G401 (cell line): ENCODE measurements at places on chromosomes 11 and 22. TPM values are rescaled to one million over a fixed set of nuclear protein-coding genes. Genes with fewer than 3 reads are reported as not detected.

- no peak for DNase-seq
Measured at GRCh38 chr22:49969751-49970527, 9.4 kb downstream of the PIM3 start.

DNA sequence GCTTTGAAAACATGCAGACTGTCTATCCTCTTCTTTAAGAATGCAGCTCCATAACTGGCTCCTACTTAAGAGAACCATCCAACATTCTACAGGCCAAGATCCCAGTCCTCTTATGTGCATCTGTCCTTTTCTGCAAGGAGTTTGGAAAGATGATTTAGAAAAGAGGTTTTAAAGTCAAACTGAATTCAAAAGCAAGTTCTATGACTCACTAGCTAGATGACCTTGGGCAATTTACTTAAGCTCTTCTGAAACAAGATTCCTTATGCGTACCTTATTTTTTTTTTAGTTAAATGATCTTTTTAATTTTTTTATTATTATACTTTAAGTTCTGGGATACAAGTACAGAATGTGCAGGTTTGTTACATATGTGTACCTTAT, 29.2 kb downstream of the GUCY1A2 start:
- DNase-seq: no peak

Gene ALDH3B1
- 1.2 and 2.1 TPM in 2 replicates for total RNA-seq

Gene RTN4RL2
- 2.9 TPM in 1 of 2 replicates, not detected in the other for total RNA-seq

Gene CBL
- total RNA-seq: 4.9 and 11.7 TPM in 2 replicates

Gene MTMR2
- 18.8 and 23.5 TPM in 2 replicates for total RNA-seq

Gene SERPING1
- total RNA-seq: 22.3 and 22.8 TPM in 2 replicates

Gene OR1S2
- total RNA-seq: not detected in 2 replicates

- no peak for DNase-seq
Measured at GRCh38 chr11:33893711-33894397, 2.0 kb upstream of the LMO2 start.

Gene C11orf86
- total RNA-seq: not detected in 2 replicates

- DNase-seq: no peak
Measured at GRCh38 chr22:38327805-38328204, 10.6 kb upstream of the CSNK1E start.

DNA sequence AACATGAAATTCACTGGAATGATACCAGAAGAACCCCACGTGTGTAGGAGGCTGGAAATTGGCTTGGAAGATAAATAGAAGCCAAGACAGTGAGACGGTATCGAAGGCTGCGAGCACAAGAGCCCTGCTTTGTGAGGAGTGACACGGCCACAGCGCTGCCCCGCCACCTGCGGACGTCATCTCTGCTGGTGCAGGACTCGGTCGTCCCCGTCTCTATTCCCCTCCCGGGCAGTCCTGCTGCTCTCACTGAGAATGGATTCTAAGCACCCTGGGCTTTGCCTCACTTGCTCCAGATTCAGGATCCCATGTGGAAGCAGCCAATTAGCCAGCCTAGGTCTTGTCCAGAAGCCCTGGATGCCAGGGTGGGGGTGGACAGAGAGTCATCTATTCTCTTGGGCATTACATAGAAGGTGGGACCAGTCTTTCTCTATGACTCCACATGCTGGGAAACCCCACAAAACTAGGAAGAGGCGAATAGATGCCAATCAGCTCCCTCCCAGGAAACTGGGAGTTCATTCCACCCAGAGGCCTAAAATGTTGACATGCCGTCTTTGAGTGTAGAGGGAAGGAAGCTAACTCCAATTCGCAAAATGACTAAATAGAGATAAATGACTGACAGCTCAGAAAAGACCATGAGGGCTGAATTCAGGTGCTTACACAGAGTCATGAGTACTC, 25.1 kb downstream of the APOL3 start:
- no peak for DNase-seq

GRCh38 chr11:32141745-32142546, 51.1 kb downstream of the RCN1 start:
- no peak for DNase-seq

- no peak for DNase-seq
Measured at GRCh38 chr11:70637949-70638583, 239.7 kb downstream of the CTTN start.

DNA sequence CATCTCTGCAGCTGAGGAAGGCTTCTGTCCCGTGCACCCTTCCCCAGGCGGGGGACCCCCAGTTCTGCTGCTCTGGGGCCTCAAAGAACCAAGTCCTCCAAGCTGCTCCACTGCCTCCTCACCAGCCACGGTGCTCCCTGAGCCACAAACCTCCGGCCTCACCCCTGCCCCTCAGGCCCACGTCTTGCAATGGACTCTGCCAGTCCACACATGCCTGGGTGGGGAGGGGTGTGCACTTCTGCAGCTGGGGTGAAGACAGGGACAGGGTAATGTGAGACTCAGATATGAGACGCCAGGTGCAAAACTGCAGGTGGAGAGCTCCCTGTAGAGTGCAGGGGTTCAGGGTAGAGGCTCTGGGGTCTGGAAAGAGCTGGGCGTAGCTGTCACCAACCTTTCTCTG, 3.2 kb upstream of the PTDSS2 start:
- no peak for DNase-seq

Gene PLAAT2
- total RNA-seq: not detected in 2 replicates

Gene CD3G
- not detected in 2 replicates for total RNA-seq

GRCh38 chr11:19281041-19281440, 40.3 kb upstream of the E2F8 start:
- DNase-seq: no peak

DNA sequence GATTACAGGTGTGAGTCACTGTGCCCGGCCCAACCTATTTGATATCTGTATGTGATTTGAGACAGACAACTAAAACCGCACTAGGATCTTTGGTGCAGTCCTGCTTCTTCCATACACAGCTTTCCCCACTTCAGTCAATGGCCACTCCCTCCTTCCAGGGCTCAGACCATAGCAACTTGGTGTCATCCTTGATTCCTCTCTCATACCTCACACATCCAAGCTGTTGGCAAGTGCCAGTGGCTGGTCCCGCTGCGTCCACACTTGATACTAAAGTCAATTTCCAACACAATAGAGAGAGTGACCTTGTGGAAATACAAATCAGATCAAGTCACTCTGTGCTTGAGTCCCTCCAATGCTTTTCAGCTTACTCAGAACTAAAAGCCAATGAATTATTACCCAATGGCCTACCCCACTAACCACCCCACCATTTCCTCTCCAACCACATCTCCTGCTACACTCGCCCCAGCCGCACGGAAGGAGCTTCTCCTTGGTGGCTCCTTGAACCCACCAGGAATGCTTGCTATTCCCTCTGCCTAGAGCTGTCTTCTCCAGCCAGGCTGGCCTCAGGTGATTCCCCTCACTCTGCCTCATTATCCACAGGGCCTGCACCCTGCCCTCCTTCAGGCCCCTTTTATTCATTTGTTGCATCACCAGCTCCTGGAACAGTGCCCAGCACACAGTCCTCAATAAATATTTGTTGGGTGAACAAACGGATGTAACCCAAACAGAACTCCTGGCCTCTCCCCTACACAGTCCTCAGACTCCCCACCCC, 12.9 kb downstream of the ABTB2 start:
- DNase-seq: no peak

- no peak for DNase-seq
Measured at GRCh38 chr11:10197091-10197490, 96.9 kb downstream of the SBF2 start.

GRCh38 chr11:108768370-108768769, 103.5 kb downstream of the DDX10 start:
- DNase-seq: no peak

GRCh38 chr11:75615751-75616150, 53.1 kb downstream of the MAP6 start:
- no peak for DNase-seq

Gene MRPL49
- total RNA-seq: 108 and 117 TPM in 2 replicates

Gene MYO18B
- total RNA-seq: not detected in 2 replicates

GRCh38 chr22:17228725-17229126, 9.5 kb upstream of the ADA2 start:
- DNase-seq: no peak

GRCh38 chr22:27470169-27470772, 331.3 kb downstream of the MN1 start:
- no peak for DNase-seq

DNA sequence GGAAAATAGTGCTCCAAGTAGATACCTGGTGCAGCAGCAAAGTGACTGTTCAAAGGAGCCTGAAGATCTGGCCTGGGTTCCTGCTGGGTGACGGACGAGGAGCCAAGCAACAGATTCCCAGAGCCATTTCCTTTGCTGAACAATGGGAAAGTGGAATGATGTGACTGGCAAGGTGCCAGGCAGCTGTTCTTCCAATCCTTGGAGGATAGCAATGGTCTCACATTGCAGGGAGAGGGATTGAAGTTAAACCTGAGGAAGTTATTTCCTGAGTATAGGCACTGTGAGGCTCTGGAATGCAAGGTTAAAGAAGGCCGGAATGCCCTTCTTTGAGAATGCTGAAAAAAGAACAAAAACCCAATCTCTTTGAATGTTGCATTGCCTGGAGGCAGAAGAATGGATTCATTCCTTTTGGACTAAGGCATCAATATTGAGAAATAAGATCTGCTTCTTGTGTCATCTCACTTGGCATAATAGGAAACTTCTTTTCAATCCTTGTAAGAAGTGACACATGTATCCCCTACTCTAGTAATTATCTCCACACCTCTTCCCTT, 223.8 kb downstream of the BLID start:
- DNase-seq: no peak

GRCh38 chr11:12691473-12691872, 17.3 kb downstream of the TEAD1 start:
- no peak for DNase-seq

DNA sequence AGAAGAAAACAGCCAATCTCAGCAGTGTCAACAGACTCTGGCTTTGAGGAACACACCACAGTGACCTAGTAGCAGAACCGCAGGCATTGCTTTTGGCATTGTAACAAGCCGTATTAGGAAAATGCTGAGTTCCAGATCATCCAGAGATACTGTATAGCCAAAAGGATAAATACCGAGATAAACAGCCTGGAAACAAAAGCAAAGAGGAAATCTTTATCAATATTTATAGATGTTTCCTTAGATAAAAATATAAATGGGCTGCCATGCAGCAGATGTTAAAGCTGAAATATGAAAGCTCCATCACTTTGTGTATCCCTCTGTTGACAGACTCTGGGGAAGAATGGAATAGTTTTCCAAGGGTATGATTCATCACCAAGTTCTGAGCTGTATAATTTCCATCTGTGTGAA, 98.9 kb upstream of the TP53AIP1 start:
- no peak for DNase-seq

DNA sequence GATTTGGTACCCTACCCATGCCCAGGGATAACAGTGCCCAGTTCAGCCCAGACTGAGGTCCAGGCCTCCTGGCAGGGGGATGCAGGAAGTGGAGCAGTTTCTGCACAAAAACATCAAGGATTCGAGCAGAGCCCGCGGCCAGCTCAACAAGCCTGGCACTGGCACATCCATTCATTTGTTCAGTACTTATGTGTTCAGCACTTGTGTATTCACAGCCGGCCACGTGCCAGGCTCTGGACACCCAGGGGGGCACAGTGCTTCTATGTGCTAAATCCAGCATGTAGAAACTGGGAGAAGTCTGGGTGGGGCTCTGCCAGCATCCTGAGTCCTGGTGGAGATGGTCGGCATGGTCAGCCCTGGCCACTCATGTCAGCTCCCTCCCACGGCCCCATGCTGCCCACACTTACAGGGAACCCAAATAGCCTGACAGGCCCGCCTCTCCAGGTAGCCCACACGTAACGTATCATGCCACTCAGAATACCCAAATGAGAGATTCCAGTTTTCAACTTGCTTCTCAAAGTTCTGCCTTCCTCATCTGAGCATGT, 28.5 kb downstream of the LINC01488 start:
- DNase-seq: no peak

Gene LRRN4CL
- total RNA-seq: 0.07 and 0.12 TPM in 2 replicates
